ENCODE measurements at places on chromosomes 7 and 10.

- no peak for DNase-seq
These were observed 22.5 kb upstream of the MGAM2 start for GRCh38 chr7:142089035-142089434.

GRCh38 chr7:35249537-35249907, 4.4 kb downstream of the TBX20 start:
- DNase-seq: no peak

GRCh38 chr7:42495256-42495655, 258.2 kb upstream of the GLI3 start:
- DNase-seq: peak; percentile 23

DNA sequence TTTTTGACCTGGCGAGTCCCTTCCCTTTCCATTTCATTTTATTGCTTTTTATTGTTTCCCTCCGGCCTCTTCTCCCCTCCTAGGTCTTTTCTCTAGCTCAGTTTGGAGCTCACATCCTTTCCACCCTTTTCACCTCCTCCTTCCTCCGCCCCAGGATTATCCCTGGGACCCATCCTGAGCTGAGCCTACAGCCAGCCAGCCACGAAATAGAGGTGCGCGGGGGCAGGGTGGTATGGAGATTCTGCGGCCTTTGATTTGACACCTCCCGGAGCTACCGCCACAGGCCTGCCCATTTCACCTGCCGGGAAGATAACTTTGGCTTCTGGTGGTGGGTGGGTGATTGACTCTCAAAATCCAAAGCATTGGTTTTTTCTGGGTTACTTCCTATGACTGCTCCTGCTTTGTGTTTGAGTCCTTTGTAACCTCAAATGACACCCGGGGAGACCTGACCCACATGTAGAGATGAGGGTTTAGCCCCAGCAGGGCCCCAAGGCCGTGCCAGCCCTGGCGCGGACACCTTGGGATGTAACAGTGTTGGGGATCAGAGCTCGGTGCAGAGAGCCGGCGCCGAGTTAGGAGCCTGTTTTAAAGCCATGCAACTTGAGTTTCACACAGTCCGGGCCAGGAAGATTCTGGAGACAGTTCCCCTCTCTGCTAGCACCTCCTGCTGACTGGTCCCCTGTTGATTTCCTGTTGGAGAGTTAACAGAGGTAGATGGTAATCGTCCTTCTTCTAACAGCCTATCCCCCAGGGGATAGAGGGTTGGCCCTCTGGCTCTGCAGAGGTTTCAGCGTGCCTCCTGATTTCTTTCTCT, 1.5 kb downstream of the DUSP5 start:
- DNase-seq: peak; percentile 51

- DNase-seq: peak; percentile 46
These were observed 27.0 kb downstream of the HSPA12A start for GRCh38 chr10:116715341-116715740.

DNA sequence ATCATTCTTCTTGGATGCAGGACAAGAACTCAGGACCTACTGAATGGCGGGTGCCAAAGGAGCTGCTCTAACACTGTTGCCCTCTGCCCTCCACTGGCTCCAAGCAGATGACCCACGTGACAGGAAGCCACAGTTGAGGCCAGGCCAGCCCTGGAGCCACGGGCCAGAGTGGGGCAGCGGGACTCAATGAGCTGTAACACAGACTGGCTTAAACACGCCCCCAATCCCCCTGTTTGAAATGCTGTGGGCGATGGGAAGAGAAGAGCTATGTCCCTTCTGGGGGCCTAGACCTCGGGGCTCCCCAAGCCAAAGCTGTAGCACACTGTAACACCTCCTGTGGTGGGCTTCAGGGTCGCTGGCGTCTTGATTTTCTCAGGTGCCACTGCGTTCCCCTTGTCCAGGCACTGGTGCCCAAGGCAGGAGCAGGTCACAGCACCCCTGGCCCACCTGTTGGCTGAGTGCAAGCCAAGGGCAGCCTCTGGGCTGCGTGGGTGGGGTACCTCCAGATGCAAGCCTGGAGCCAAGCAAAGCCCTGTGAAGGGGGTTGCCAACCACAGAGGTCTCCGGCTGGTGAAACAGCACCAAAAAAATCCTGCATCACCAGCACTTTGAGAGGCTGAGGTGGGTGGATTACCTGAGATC, 18.6 kb upstream of the ZMIZ2 start:
- no peak for DNase-seq

GRCh38 chr10:122196218-122196617, 74.9 kb upstream of the BTBD16 start:
- DNase-seq: no peak

DNA sequence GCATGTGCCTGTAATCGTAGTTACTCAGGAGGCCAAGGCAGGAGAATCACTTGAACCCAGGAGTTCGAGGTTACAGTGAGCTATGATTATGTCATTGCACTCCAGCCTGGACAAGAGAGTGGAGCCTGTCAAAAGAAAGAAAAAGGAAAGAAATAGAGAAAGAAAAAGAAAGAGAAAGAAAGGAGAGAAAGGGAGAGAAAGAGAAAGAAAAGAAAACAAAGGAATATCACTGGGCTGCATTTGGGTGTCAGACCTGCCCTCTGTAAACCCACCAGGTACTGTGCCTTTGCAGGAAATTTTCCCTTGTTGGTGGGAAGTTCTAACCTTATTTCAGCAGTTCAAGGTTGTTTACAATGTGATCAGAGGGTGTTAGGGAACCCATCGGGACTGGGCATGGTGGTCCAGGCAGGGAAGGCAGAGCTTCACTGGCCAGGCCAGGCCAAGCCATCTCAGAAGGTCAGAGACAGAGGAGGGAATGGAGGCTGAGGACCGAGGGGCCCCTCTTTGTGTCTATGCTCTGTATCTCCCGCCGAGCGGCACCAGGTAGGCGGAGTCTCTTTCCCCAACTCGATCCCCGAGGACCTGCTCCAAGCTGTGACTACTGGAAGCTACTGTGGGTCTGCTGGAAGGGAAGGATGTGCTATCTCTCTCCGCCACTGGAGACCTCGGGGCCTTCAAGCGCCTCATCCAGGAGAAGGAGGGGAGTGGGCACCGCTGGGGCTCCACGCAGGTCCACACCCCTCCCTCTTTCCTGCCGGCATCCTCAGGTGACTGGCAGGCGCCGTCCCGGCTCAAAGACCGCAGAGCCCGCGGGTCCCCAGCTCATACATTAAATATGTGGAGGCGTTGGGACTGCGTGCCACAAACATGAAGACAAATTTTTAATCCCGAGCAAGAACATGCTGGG, 15.2 kb upstream of the KAZALD1 start:
- no peak for DNase-seq

GRCh38 chr7:107041097-107041496, 3.4 kb upstream of the PRKAR2B start:
- DNase-seq: no peak

DNA sequence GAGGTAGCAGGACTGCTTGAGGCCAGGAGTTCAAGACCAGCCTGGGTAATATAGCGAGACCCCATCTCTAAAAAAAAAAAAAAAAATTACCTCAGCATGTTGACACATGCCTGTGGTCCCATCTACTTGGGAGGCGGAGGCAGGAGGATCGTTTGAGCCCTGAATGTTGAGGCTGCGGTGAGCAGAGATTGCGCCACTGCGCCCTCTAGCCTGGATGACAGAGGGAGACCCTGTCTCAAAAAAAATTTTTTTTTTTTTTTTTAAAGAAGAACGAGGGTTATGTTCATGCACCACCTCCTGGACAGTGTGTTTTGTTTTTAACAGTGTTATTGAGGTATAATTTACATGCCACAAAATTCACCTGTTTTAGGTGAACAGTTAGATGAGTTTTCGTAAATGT, 51.1 kb upstream of the SEPHS1 start:
- no peak for DNase-seq

GRCh38 chr7:1485156-1485555, 19.0 kb downstream of the INTS1 start:
- no peak for DNase-seq

All from GM03348 (cell line).